NCI-H460 (cell line): ENCODE measurements at places on chromosomes 5 and 9.

DNA sequence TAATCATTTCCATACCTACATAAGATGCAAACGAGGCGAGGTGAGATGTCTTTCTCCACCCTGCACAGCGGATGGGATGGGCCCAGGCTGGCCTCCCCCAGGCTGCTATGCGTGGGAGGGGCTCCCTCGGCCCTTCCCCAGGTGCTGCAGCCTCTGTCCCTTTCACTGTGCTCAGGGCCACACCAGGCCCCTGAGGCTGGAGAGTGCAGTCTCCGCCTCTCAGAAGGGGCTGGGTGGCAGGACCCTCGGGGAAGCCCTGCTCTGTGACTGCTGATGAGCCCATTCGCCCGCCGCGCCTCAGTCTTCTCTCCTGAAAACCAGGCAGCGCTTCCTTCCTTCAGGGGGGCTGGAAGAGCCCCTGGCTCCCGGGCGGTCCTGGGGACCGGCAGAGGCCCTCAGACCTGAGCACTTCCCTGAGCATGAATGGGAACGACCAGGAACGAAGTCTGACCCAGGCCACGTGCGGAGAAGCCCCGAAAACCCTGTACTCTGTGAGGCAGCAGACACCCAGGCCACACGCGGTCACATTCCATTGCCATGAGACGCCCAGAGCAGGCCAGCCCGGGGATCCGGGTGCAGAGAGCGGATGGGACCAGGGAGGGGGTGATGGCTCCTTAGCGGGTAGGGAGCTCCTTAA lies 21.9 kb upstream of the NOTCH1 start:
- DNase-seq = peak; percentile 73

DNA sequence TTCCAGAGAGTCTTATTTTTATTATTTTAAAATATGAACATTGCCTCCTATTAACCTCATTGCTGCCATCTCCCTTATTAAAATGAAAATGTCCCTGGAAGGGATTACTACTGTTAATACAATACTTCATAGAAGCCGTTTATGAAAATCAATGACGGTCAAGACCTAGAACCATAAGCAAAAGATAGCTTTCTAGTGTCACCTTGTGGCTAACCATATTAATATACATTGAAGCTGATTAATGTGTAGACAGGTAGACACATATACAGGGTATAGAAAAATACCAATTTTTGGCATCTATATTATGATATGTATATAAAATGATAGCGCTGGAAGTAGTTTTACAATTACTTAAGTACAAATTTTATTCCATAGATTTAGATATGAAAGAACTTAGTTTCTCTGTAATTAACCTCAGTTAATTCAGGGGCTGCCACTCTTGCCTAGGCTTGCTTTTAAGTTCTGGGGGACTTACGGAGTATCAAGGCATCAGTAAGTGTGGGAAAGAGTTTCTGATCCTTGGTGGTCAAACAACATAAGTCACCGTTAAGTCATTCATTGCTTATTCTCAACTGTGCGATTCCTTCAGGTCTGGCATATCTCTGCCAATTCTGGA lies 2.5 kb upstream of the YTHDC2 start:
- peak; percentile 54 for DNase-seq

DNA sequence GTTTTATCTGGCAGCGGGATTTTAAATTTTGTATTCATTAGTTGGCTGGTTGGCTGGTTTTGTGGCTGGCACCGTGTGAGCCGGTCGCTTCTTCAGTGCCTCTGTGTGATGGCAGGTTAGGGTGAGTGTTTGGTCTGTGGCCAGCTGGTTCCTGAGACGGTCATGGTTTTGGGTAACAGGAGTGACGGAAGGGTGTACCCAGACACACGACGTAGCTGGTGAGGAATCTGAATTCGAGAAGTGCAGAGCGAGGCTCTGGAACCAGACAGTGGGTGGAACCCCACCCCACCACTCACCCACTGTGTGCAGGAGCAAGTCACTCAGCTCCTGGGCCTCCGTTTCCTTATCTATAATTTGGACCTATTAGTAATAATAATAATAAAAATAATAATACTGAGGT lies 2.7 kb downstream of the BTNL9 start:
- DNase-seq = no peak

DNA sequence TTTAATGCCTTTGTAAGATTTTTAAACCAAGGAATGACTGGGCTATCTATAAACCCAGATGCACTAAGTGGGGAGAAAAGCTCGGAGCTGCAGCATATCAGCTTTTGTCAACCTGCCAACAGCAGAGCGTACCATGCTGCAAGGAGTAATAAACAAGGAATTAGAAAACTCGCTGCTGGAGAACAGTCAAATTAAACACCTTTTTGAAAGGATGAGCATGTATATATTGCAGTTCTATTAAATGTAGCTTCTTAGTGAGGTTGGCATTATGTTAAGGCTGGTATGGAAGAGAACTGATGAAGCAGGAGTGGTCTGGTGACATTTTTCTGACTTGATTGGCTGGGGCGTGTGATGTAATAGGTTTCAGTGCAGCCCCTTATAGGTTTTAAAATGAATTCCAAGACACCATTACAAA lies 74.7 kb downstream of the PIK3R1 start:
- DNase-seq = no peak

GRCh38 chr5:148740079-148740858 lies 85.9 kb upstream of the HTR4 start:
- no peak for DNase-seq

DNA sequence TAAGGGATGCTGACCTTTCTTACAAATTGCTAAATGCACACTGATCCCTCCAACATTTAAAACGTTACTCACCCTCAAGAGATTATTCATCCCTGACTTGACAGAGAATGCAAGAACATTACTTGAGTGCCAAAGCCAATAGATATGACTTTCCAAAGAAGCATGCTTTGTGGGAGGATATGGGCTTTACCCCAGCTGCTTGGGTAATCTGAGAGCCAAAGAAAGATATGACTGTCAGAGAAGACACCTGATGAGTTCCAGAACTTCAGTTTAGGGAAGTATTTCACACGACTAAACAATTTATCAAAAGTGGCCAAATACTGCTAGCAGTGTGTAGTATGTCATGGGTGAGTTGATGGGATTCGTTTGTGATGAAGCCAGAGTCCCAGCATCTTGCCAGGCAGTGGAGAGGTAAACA lies 7.4 kb upstream of the SPDL1 start:
- no peak for DNase-seq

GRCh38 chr9:3879726-3880505 lies 354.1 kb upstream of the RFX3 start:
- no peak for DNase-seq

- no peak for DNase-seq
These were observed 59.5 kb downstream of the RORB start for GRCh38 chr9:74556685-74557084.

GRCh38 chr5:123001808-123002207 lies 34.7 kb downstream of the PPIC start:
- DNase-seq = no peak

- no peak for DNase-seq
These were observed 134.7 kb downstream of the PAX5 start for GRCh38 chr9:36899406-36899805.

DNA sequence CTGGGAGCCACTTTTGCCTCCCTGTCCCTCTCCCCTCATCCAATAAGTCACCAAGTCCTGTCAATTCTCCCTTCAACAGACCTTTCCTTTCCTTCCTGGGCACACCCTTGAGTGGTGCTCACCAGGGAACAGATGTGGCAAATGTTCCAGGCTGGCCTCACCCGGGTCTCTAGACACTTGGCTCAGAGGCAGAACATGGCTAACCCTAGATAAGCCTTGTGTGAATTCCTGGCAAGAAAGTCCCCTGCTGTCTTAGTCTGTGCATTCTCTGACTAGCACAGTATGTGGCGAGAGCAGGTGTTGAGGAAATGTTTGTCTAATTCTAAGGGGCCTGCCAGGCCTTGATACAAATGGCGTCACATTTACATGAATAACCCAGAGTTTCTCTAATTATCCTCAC lies 41.2 kb upstream of the PTGS1 start:
- no peak for DNase-seq

GRCh38 chr5:62341783-62342475 lies 35.9 kb downstream of the KIF2A start:
- no peak for DNase-seq

- no peak for DNase-seq
These were observed 6.3 kb downstream of the SLC35D2 start for GRCh38 chr9:96376891-96377874.

DNA sequence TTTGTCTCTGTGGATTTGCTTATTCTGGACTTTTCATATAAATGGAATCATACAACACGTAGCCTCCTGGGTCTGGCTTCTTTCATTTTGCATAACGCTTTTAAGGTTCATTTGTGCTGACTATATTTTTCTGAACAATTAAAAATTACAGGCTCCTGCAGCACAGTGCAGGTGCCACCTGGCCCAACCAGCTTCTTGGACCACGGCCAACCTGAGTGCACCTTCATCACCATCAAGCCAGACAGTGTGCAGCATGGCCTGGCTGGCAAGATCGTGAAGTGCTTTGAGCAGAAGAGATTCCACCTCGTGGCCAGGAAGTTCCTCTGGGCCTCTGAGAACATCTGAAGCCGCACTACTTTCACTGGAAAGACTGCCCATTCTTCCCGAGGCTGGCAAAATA lies 53.5 kb upstream of the COL15A1 start:
- DNase-seq = no peak

DNA sequence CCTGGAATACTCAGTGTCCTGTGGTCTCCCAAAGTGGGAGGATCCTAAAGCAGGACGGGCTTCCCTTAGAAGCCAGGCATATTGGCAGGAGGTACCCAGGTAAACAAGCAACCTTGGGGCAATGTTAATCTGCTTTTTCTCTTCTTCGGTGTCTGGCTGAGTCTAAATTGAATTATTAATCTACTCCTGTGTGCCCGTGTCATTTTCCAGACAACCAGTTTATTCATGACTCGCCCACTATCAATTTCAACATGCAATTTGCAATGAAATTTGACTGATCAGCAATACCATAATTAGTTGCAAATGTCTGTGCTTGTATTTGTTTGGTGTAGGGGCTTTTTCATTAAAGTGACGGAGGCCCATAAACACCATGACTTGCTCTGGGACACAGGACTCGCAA lies 32.9 kb upstream of the JADE2 start:
- DNase-seq = no peak

GRCh38 chr5:147234825-147235635 lies at the start of gene STK32A:
STK32A (plus strand) TSS chr5:147235026; CDS start chr5:147239635, 4,609 bp downstream.
- peak; percentile 21 for DNase-seq

GRCh38 chr5:42005561-42006153 lies 80.6 kb downstream of the FBXO4 start:
- DNase-seq = peak; percentile 16

DNA sequence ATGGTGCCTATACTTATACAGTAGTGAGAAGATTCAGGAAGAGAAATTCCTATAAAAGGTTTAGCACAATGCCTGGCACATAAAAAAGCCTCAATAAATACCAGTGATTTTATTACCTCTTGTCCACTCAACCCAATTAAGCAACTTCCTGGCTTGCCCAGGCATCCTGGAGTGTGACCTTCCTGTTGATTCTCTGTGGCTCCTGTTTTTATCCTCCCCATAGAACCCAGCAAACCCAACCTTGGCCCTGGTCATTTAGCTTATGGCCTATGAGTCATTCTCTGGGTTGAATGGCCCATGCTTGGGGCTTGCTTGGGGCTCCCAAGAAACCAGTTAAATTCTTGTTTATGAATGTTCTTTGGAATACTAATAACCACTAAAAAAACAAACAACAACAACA lies 21.4 kb upstream of the SPARC start:
- DNase-seq = no peak

DNA sequence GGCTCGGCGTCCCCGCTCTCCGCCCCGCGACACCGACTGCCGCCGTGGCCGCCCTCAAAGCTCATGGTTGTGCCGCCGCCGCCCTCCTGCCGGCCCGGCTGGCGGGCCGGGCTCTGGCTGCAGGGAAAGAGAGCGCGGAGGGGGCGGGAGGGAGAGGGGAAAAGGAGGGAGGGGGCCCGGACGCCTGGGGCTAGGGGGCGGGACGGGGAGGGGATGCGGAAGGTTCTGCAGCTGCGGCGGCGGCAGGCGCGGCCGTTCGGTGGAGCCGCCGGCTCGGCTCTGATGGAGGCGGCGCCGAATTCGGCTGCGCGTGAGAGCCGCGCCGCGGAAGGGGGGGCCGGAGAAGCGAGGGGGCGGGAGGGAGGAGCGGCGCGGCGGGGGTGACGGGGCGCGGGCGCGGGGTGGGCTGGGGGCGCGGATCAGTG lies at the start of gene MARCHF11:
MARCHF11 (minus strand) TSS at position 281 of the 425 bp plus-strand sequence; CDS start at position 65, 216 bp downstream.
- no peak for DNase-seq
